ENCODE measurements at places on chromosomes 2 and 18. TPM values are rescaled to one million over a fixed set of nuclear protein-coding genes. Genes with fewer than 3 reads are reported as not detected.

- no peaks in the 10 kb centered on the region for H3K36me3 ChIP-seq
- peaks cover 13% of the 10 kb centered on the region for H3K4me1 ChIP-seq
- DNase-seq = no peak
- H3K27ac ChIP-seq = no peak overlapping the region
- no peak overlapping the region for H3K4me3 ChIP-seq
- H3K27me3 ChIP-seq = no peaks in the 10 kb centered on the region
Measured at GRCh38 chr2:175605640-175606009, 396.4 kb downstream of the LNPK start.

DNA sequence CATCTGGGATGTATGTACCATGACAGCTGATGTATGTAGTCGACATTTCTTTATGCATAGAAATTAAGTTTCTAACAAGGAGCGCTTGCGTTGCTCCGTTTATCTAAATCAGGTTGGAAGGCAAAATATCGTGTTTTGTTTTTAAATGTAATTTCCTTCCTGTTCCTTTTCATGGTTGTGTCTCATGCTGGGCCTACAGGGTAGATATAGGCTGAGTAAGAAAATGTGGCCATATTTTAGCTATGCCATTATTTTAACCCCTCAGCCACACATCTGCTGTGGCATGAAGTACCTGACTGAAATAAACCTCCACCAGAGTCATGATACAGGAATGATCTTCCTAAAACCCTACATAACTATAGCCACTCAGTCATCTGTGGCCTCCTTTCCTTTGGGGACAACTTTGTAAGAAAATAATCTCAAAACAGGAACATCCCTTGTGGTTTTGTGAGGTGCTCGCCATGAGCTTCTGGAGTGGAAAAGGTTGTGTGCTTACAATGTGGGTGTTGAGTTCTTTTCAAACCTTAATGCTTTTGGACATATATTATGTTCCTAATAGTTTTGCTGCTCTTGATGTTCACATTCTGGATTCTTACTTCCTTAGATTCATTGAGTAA lies 214.3 kb downstream of the FAM210A start:
- no peak for DNase-seq
- no peak overlapping the region for H3K27ac ChIP-seq
- no peak overlapping the region for H3K4me3 ChIP-seq
- H3K36me3 ChIP-seq = no peaks in the 10 kb centered on the region
- no peaks in the 10 kb centered on the region for H3K27me3 ChIP-seq

DNA sequence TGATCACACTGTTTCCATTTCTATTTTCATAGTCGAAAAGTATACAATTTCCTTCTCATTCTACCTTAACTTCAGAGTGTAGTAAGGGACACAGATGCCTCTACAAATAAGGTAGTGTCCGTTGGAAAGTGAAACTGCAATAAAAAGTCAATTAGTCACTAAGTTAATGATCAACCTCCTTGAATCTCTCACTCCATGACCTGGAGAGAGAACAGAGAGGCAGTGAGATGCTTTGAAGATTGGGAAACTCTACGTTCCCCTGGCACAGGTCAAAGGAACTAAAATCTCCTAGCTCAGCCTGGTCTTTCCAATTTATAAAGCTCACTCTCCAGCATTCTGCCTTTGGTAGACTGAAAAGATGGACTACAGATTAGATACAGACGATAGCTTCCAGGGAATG lies 153.8 kb upstream of the ACAA2 start:
- DNase-seq = no peak
- H3K36me3 ChIP-seq = no peaks in the 10 kb centered on the region
- H3K4me3 ChIP-seq = no peak overlapping the region
- no peaks in the 10 kb centered on the region for H3K4me1 ChIP-seq
- no peak overlapping the region for H3K27ac ChIP-seq

GRCh38 chr2:18479947-18480369 lies 80.5 kb downstream of the RDH14 start:
- H3K27me3 ChIP-seq = no peaks in the 10 kb centered on the region
- DNase-seq = no peak
- no peak overlapping the region for H3K4me3 ChIP-seq
- H3K27ac ChIP-seq = no peak overlapping the region

- H3K27ac ChIP-seq = no peak overlapping the region
- no peaks in the 10 kb centered on the region for H3K27me3 ChIP-seq
- peak; percentile 62 for DNase-seq
- no peaks in the 10 kb centered on the region for H3K36me3 ChIP-seq
Measured at GRCh38 chr2:7119132-7119835, 202.1 kb downstream of the RNF144A start.

- no peaks in the 10 kb centered on the region for H3K4me1 ChIP-seq
- no peak overlapping the region for H3K27ac ChIP-seq
- H3K4me3 ChIP-seq = no peak overlapping the region
- H3K36me3 ChIP-seq = no peaks in the 10 kb centered on the region
Measured at GRCh38 chr18:37309059-37309458, 256.5 kb downstream of the CELF4 start.

DNA sequence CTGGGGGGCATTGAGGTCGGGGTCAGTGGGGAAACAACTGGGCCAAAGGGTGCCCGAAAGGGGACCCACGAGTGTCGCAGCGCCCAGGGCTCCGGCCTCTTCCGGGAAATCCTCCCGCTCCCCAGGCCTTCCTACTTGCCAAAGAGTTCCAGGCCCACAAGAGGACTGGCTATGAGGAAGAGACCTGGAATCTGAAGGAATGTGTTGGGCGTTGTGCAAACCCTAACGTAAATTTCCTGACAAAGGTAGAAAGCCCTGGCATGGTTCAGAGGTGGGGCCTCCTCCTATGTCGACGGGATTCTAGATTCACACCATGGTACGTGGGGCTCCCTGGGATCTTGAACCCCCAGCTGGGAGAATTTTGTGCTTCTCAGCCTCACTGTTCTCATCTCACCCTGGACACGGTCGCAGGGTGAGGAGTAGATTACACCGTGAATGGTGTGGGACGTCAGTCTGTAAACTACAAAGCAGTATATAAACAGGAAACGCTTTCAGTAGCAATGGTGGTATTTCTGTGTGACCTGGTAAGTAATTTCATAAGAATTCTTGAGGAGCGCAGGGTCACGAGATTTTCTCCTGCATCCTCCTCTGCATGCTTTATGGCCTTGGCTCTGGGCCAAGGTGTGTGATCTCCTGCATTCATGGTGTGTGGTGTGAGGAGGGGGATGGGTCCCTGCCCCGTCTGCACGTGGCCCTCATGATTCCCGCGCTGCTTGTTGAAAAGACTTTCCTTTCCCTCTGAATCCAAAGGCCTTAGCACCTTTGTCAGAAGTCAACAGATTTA lies 868 bp downstream of the HSBP1L1 start:
- H3K4me3 ChIP-seq = peak overlapping the region; percentile 60
- no peak for DNase-seq
- no peaks in the 10 kb centered on the region for H3K36me3 ChIP-seq
- H3K27me3 ChIP-seq = peaks cover 54% of the 10 kb centered on the region
- peaks cover 18% of the 10 kb centered on the region for H3K4me1 ChIP-seq

DNA sequence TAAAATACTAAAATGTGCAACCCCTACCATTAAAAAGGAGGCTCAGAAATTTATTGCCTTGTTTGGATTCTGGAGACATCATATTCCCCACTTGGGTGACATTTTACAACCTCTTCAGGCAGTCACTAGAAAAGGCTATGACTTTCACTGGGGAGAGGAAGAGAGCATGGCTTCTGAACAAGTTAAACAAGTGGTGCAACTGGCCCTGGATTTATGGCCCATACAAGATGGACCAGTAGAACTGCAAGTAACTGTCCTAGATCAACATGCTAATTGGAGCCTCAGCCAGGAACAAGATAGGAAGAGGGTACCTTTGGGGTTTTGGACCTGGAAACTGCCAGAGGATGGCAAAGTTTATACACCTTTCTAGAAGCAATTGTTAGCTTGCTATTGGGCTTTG lies 4.0 kb upstream of the DSG2 start:
- no peaks in the 10 kb centered on the region for H3K4me1 ChIP-seq
- no peaks in the 10 kb centered on the region for H3K36me3 ChIP-seq
- no peak overlapping the region for H3K4me3 ChIP-seq
- H3K27ac ChIP-seq = no peak overlapping the region
- DNase-seq = no peak
- peaks cover 19% of the 10 kb centered on the region for H3K27me3 ChIP-seq

DNA sequence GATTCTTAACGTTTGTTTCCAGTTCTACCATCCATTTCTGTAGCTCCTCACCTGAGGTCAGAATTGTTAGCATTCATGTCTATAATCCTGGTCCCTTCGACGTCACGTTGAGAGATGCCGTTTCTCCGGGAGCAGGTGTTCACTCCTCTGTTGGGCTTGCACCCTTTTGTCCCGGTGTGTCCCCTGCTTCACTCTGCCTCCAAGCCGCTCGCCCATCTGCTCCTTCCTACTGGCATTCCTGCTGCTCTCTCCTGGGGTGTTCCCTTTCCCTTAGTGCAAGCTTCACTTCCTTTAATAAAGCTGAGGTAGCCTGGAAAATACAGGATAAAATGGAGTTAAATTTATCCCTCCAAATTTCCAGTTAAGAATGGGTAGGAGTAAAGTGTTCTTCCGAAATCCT lies 61.9 kb upstream of the CABYR start:
- no peak overlapping the region for H3K4me3 ChIP-seq
- no peak for DNase-seq
- no peaks in the 10 kb centered on the region for H3K27me3 ChIP-seq
- peaks cover 17% of the 10 kb centered on the region for H3K4me1 ChIP-seq
- H3K36me3 ChIP-seq = no peaks in the 10 kb centered on the region

DNA sequence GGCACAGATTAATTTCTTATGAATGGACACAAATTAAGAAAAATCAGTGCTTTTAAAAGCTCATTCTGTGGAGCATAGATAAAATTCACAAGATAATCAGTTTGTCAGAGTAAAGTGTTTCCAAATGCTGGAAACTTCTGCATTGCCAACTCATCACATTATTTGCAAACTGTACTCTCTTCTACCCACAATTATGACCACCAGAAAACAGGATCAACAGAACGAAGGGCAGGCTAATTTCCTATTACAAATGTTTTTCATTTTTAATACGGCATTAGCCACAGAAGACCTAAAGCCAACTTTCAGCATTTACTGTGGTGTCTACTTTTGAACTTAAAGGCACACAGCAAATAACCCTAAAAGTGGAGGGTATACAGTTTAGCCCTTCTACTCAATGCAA lies 6.0 kb downstream of the IRS1 start:
- H3K4me1 ChIP-seq = peaks cover 33% of the 10 kb centered on the region
- DNase-seq = no peak
- H3K27ac ChIP-seq = no peak overlapping the region
- H3K4me3 ChIP-seq = peak overlapping the region; percentile 52

- DNase-seq = no peak
- no peaks in the 10 kb centered on the region for H3K36me3 ChIP-seq
- H3K27ac ChIP-seq = no peak overlapping the region
- no peaks in the 10 kb centered on the region for H3K27me3 ChIP-seq
- H3K4me3 ChIP-seq = no peak overlapping the region
- no peaks in the 10 kb centered on the region for H3K4me1 ChIP-seq
Measured at GRCh38 chr2:95010126-95010525, 15.4 kb upstream of the MAL start.

GRCh38 chr18:27780061-27780745 lies 396.7 kb downstream of the CDH2 start:
- no peaks in the 10 kb centered on the region for H3K36me3 ChIP-seq
- H3K27ac ChIP-seq = no peak overlapping the region
- DNase-seq = no peak
- H3K27me3 ChIP-seq = no peaks in the 10 kb centered on the region
- H3K4me1 ChIP-seq = peaks cover 35% of the 10 kb centered on the region
- no peak overlapping the region for H3K4me3 ChIP-seq

DNA sequence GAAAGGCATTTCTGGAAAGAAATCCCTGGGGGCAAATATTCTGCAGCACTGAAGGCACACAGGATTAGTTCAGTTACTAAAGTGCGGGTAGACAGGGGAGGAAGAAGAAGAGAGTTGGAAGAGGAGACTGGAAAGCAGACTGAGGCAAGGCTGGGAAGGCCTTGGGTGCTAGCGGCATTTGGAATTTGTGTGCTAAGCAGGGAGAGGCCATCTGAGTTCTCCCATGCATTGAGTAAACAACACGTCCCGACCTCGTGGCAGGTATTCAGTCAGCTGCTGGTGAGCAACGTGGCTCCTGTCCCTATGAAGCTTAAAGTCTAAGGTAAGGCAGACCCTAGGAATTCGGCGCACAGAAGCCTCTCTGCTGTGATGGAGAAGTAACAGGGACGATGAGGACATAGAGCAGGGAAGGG lies 30.7 kb downstream of the ATP8B1 start:
- no peak overlapping the region for H3K4me3 ChIP-seq
- DNase-seq = no peak
- no peaks in the 10 kb centered on the region for H3K27me3 ChIP-seq
- no peaks in the 10 kb centered on the region for H3K36me3 ChIP-seq

- no peaks in the 10 kb centered on the region for H3K27me3 ChIP-seq
- H3K4me3 ChIP-seq = no peak overlapping the region
- peaks cover 13% of the 10 kb centered on the region for H3K4me1 ChIP-seq
- no peaks in the 10 kb centered on the region for H3K36me3 ChIP-seq
- no peak overlapping the region for H3K27ac ChIP-seq
Measured at GRCh38 chr2:85799215-85799956, 45.6 kb downstream of the ATOH8 start.

DNA sequence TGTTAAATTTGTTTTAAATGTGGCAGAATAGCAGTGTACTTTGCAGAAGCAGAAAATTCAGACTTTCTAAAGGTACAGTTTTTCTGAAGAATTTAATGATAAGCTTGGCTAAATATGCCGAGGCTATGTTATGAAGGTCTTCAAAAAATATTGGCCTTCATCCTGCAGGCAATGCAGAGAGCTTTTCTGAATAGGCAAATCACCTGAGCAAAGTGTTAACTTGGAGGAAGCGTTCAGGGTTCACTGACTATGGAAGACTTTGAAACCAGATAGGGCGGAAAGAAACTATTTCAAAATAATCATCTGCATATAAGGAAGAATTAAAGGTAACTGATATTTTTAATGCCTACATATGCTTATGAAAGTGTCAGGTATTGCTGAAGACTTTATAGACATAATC lies 133.7 kb upstream of the SETBP1 start:
- H3K27ac ChIP-seq = no peak overlapping the region
- no peaks in the 10 kb centered on the region for H3K36me3 ChIP-seq
- DNase-seq = no peak
- no peaks in the 10 kb centered on the region for H3K4me1 ChIP-seq
- H3K4me3 ChIP-seq = no peak overlapping the region

DNA sequence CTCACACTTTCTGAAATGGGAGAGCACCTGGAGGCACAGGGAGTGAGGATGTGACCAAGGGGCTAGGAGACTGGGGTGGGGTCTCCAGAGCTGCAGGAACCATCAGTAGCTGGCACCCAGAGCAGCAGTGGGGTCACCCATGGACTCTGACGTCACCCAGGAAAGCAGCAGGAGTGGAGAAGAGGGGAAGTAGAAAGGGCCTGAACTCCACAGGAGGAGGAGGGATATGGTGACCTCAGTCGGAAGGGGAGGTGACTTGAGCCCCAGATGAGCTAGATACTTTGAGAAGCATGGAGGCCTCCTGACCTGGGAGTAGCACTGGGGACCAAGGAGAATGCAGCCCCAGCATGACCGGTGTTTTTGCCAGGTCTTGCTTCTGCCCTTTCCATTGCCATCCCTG lies 8.8 kb downstream of the NMUR1 start:
- H3K27me3 ChIP-seq = no peaks in the 10 kb centered on the region
- H3K4me1 ChIP-seq = peaks cover 10% of the 10 kb centered on the region
- H3K4me3 ChIP-seq = no peak overlapping the region
- no peak overlapping the region for H3K27ac ChIP-seq
- H3K36me3 ChIP-seq = no peaks in the 10 kb centered on the region

The DYSF gene
- total RNA-seq = 1.1 TPM

The GMPPA gene
- total RNA-seq = 49.3 TPM

The DES gene
- not detected for total RNA-seq

The DCDC2C gene
- not detected for total RNA-seq

The KATNAL2 gene
- 39.9 TPM for total RNA-seq

The MALL gene
- total RNA-seq = 1.4 TPM

The FAM168B gene
- total RNA-seq = 63.0 TPM

The VSNL1 gene
- total RNA-seq = 54.5 TPM

The LINC00305 gene
- not detected for total RNA-seq
